ENCODE measurements at places on chromosomes 4 and X. TPM values are rescaled to one million over a fixed set of nuclear protein-coding genes. Genes with fewer than 3 reads are reported as not detected.

DNA sequence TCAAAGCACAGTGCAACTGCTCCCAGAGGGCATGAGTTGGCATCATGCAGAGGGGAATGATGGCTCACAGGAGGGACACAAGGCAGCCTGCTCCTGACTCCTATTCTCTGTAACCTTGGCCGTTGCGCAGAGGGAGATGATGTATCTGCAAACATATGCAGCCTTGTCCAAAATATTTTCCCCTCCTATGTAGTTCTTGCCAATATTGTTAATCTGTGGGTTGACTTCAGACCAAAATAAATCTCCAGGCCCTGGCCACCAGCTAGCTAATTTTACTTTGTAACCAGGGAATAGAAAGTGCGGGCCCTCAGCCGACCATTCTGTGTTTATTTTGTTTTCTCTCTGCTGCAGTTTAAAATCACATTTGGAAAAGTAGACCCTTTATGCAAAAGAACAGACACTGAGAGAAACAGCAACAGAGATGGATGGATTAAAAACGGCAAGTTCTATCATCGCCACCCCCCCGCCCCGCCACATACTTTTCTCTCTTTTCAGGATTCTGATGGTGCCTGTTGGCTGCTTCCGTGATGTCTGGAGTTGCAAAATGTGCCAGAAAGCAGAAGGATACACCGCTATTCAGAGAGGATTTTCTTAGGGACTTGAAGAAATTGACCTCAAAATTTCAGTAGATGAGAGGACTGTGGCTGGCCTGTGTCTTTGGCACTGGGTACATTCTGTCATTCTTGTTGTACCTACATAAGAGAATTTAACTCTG, 185.3 kb upstream of the BCOR start:
- no peaks in the 10 kb centered on the region for H3K4me1 ChIP-seq
- no peaks in the 10 kb centered on the region for H3K27me3 ChIP-seq
- no peak for DNase-seq
- H3K36me3 ChIP-seq, result no peaks in the 10 kb centered on the region

Gene XAGE1B
- 0.68 TPM for total RNA-seq

- no peaks in the 10 kb centered on the region for H3K4me1 ChIP-seq
- no peak overlapping the region for H3K27ac ChIP-seq
- no peak for DNase-seq
- no peaks in the 10 kb centered on the region for H3K36me3 ChIP-seq
- H3K27me3 ChIP-seq, result no peaks in the 10 kb centered on the region
These were observed 69.0 kb downstream of the ATOH1 start for GRCh38 chr4:93897559-93897958.

DNA sequence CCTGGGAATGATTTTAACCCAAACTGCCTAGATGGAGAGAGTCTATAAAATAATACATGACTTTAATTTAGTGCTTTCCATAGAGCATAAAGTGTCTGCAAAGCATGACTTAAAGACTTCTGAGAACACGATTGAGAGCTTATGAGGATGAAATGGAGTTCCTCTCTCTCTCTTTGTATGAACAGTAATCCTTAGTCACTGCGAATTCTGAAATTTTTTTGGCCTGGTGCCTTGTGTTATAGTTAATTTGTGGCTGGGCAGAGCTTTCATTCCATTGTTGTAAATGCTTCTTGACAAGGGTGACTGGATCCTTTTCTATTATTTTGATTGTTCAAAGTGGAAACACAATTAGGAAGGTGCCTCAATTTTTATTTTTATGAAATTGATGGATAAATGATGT, 179.5 kb downstream of the CEP135 start:
- no peak overlapping the region for H3K4me3 ChIP-seq
- H3K36me3 ChIP-seq, result no peaks in the 10 kb centered on the region
- DNase-seq, result no peak

- H3K27ac ChIP-seq, result no peak overlapping the region
- H3K4me3 ChIP-seq, result no peak overlapping the region
- H3K4me1 ChIP-seq, result no peaks in the 10 kb centered on the region
- no peaks in the 10 kb centered on the region for H3K36me3 ChIP-seq
- DNase-seq, result peak; percentile 2
- H3K27me3 ChIP-seq, result no peaks in the 10 kb centered on the region
These were observed 11.8 kb upstream of the CD40LG start for GRCh38 chrX:136636121-136636520.

- peak; percentile 74 for DNase-seq
- no peak overlapping the region for H3K27ac ChIP-seq
- no peaks in the 10 kb centered on the region for H3K36me3 ChIP-seq
- peaks cover 51% of the 10 kb centered on the region for H3K27me3 ChIP-seq
These were observed 2183.9 kb upstream of the TENM3 start for GRCh38 chr4:180059216-180059881.

GRCh38 chrX:80184854-80185253, 170.3 kb downstream of the TBX22 start:
- H3K4me1 ChIP-seq, result no peaks in the 10 kb centered on the region
- no peaks in the 10 kb centered on the region for H3K36me3 ChIP-seq
- no peaks in the 10 kb centered on the region for H3K27me3 ChIP-seq

DNA sequence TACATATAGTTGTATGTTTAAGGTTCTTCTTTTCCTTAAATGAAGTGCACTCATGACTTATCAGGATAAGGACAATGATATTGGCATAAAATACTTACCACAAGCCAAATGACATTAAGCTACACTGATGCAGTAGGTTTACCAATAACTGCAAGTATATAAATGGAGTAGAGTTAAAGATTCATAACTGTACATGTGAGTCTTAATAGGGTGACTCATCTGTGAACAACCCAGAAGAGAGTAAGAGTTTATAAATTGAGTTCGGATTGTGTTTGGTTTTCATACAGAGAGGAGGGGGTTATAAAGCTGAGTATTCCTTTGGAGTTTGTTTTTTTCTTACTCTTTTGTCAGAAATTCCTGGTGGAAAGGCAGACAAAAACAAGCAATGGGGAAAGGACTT, 144.8 kb downstream of the TLL1 start:
- no peak for DNase-seq
- no peaks in the 10 kb centered on the region for H3K36me3 ChIP-seq
- H3K27me3 ChIP-seq, result no peaks in the 10 kb centered on the region
- no peak overlapping the region for H3K27ac ChIP-seq

GRCh38 chrX:84475596-84475995, 26.7 kb downstream of the HDX start:
- no peak overlapping the region for H3K4me3 ChIP-seq
- H3K27ac ChIP-seq, result no peak overlapping the region
- H3K27me3 ChIP-seq, result no peaks in the 10 kb centered on the region
- no peak for DNase-seq

Gene GAGE13
- not detected for total RNA-seq

- no peak overlapping the region for H3K27ac ChIP-seq
- H3K4me3 ChIP-seq, result no peak overlapping the region
- H3K36me3 ChIP-seq, result no peaks in the 10 kb centered on the region
- no peaks in the 10 kb centered on the region for H3K27me3 ChIP-seq
- DNase-seq, result no peak
- no peaks in the 10 kb centered on the region for H3K4me1 ChIP-seq
These were observed 277.8 kb downstream of the TENM3 start for GRCh38 chr4:182521011-182521410.

DNA sequence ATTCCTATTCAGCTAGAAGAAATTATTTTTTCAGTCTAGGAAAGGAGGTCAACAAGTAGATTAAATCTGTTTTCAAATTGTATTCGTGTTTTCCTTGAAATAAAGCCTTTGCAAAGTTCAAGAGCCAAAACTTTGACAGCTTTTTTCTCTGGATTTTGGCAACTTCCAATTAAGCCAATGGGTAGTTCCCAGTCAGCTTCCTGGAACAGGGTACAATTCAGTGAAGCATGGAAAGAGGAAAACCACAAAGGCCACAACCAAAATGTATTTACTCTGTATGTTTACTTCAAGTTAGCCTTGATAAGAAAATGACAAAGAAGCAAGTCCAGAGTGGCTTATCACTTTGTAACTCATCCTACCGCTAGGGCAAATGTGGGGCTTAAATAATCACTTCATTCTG, 188.6 kb downstream of the COMMD8 start:
- H3K27me3 ChIP-seq, result no peaks in the 10 kb centered on the region
- no peak overlapping the region for H3K4me3 ChIP-seq
- no peaks in the 10 kb centered on the region for H3K4me1 ChIP-seq
- DNase-seq, result no peak
- no peak overlapping the region for H3K27ac ChIP-seq
- H3K36me3 ChIP-seq, result no peaks in the 10 kb centered on the region

Gene LRPAP1
- total RNA-seq, result 218 TPM

DNA sequence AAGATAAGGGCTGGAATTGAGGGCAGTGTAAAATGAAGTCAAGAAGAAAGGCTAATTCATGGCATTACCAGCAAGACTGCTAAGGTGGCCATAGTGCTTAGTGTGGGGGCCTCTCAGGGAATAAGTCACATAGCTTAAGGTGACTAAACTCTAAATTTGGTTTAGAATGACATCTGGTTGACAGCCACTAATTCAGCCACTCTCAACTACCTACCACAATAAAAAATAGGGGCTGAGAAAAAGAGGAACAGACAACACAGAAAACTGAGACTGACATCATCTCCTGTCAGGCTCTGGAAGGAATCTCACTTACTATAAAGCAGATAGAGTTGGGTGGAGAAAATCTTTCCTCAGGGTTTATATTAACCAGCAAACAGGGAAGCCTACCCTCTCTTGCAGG, 96.9 kb downstream of the CHRDL1 start:
- DNase-seq, result no peak
- H3K27ac ChIP-seq, result no peak overlapping the region
- H3K4me1 ChIP-seq, result no peaks in the 10 kb centered on the region
- no peak overlapping the region for H3K4me3 ChIP-seq

- no peaks in the 10 kb centered on the region for H3K36me3 ChIP-seq
- H3K27ac ChIP-seq, result no peak overlapping the region
- no peak for DNase-seq
- H3K4me1 ChIP-seq, result no peaks in the 10 kb centered on the region
These were observed 136.0 kb upstream of the PABPC4L start for GRCh38 chr4:134337574-134337973.

DNA sequence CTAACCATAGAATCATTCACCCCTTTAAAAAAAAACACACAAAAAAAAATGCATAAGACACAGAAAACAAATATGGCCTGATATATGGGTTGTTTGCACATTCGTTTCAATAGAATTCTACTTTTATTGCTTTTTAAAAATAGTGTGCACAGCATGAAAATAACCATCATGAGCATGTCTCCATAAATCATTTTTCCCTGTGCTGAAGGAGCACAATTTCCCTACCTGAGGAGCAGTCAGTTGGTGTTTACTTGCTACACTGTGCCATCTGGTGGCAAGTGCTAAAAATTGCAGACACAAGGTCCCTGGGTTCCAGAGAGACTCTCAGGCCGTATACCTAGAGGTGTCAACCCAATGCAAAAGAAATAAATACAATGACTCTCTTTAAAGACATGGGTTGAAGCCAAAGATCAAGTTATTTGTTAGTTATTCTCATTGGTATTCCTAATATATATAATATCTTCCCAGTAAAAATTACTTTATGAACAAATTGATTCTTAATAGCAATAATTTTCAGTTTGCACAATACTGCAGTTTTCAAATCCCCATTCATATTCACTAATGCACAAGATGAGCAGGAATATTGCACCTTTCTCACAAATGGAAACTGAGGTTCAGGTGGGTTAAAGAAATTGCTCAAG, 551.4 kb downstream of the IQCM start:
- no peaks in the 10 kb centered on the region for H3K36me3 ChIP-seq
- no peaks in the 10 kb centered on the region for H3K4me1 ChIP-seq
- no peak overlapping the region for H3K4me3 ChIP-seq
- no peak overlapping the region for H3K27ac ChIP-seq
- H3K27me3 ChIP-seq, result no peaks in the 10 kb centered on the region

Gene UGT2A3
- total RNA-seq, result not detected

- H3K27me3 ChIP-seq, result no peaks in the 10 kb centered on the region
- peaks cover 36% of the 10 kb centered on the region for H3K4me1 ChIP-seq
- no peak overlapping the region for H3K4me3 ChIP-seq
- DNase-seq, result peak; percentile 65
These were observed 76.5 kb upstream of the BCOR start for GRCh38 chrX:40174001-40174853.

- no peaks in the 10 kb centered on the region for H3K4me1 ChIP-seq
- no peak for DNase-seq
- no peak overlapping the region for H3K4me3 ChIP-seq
- peak overlapping the region; percentile 39 for H3K27ac ChIP-seq
These were observed 33.4 kb downstream of the ARHGEF6 start for GRCh38 chrX:136747003-136747986.

- no peak overlapping the region for H3K27ac ChIP-seq
- no peak for DNase-seq
- no peaks in the 10 kb centered on the region for H3K4me1 ChIP-seq
- H3K36me3 ChIP-seq, result no peaks in the 10 kb centered on the region
- no peaks in the 10 kb centered on the region for H3K27me3 ChIP-seq
These were observed 364.1 kb downstream of the FSTL5 start for GRCh38 chr4:161799710-161800109.

Gene PDZD4
- 2.3 TPM for total RNA-seq

DNA sequence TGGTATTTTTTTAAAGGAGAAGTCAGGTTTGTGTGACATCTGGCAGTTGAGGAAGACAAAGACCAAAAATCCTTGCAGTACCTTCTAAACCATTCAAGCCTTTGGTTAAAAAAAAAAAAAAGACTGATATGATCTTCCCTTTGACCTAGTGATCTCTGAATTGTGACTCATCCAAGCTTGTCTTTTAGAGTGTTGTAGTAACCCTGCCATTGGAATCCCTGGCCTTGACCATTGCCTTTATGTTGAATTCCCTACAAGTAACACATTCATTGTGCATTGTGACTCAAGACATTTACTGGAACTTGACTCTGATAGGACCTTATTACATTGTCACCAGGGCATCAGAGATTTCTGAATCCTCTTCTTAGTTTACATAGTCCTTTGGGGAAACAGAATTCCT, 1469.0 kb downstream of the TECRL start:
- no peaks in the 10 kb centered on the region for H3K36me3 ChIP-seq
- DNase-seq, result no peak
- no peak overlapping the region for H3K4me3 ChIP-seq
- H3K27ac ChIP-seq, result no peak overlapping the region
- no peaks in the 10 kb centered on the region for H3K4me1 ChIP-seq

Gene MAGEE2
- 0.24 TPM for total RNA-seq

DNA sequence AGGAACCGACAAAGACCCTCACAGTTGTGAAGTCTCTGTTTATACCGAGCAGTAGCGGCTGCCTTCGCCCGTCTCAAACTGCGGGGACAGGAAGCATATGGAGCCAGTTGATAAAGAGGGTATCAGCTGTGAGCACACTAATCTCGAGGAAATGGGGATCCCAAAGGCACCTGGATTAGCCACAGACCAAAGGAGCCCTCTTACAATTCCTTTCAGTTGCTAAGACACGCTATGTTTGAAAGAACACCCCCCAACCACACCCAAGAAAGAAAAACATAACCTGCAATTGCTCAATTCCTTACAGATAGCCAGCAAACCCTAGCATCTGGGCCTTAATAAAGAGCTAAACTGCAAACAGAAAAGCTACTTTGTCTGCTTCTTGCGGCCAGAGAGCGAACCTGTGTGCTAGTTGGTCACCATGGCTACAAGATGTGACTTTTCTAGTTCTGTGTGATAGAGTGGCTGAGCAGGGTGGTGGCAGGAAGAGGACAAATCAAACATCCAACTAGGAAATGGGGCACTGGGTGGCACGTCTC, 23.3 kb upstream of the CHRNA9 start:
- H3K27me3 ChIP-seq, result no peaks in the 10 kb centered on the region
- no peak overlapping the region for H3K4me3 ChIP-seq
- H3K27ac ChIP-seq, result peak overlapping the region; percentile 55
- DNase-seq, result peak; percentile 72
- peaks cover 48% of the 10 kb centered on the region for H3K4me1 ChIP-seq

GRCh38 chrX:41563876-41564275, 116.7 kb downstream of the NYX start:
- no peak overlapping the region for H3K27ac ChIP-seq
- H3K27me3 ChIP-seq, result no peaks in the 10 kb centered on the region
- no peaks in the 10 kb centered on the region for H3K36me3 ChIP-seq
- no peak overlapping the region for H3K4me3 ChIP-seq
